ENCODE measurements at places on chromosomes 6 and 20.
A peak's percentile ranks its signal among the peaks of the same experiment; 100 is the strongest.

- DNase-seq: no peak
These were observed 11.2 kb upstream of the MRPS18A start for GRCh38 chr6:43698584-43699349.

GRCh38 chr20:39855056-39855455 lies 834.0 kb downstream of the MAFB start:
- DNase-seq: no peak

DNA sequence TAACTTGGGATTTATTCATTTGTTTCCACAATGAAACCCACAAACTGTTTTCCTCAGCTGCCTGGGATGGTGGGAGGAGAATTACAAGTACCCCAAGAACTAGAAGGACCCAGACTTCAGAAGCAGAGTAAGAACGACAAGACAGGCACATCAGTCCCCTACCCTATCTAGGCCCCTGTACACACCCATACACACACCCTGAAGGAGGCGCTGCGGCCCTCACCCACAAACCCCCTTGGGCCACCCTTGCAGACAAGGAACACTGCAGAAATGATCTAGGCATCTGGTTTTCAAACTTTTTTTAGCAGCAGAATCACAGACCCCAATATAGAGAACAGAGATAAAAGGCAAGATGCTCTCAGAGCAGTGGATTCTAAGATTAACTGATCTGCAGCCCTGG lies 55.0 kb downstream of the TRERF1 start:
- DNase-seq: no peak

- DNase-seq: peak; percentile 52
These were observed 728 bp downstream of the ITPR3 start for GRCh38 chr6:33621711-33622388.

GRCh38 chr6:52325695-52326471 lies 36.1 kb upstream of the PAQR8 start:
- DNase-seq: no peak

GRCh38 chr6:13709689-13710551 lies 1.7 kb downstream of the RANBP9 start:
- DNase-seq: peak; percentile 18

- no peak for DNase-seq
These were observed 736.6 kb downstream of the KIF16B start for GRCh38 chr20:15836634-15837033.

- DNase-seq: no peak
These were observed 207.1 kb upstream of the POU3F2 start for GRCh38 chr6:98627129-98627775.

GRCh38 chr6:54958446-54958845 lies 111.9 kb downstream of the FAM83B start:
- DNase-seq: no peak

GRCh38 chr20:44412402-44413144 lies 57.1 kb downstream of the HNF4A start:
- no peak for DNase-seq

DNA sequence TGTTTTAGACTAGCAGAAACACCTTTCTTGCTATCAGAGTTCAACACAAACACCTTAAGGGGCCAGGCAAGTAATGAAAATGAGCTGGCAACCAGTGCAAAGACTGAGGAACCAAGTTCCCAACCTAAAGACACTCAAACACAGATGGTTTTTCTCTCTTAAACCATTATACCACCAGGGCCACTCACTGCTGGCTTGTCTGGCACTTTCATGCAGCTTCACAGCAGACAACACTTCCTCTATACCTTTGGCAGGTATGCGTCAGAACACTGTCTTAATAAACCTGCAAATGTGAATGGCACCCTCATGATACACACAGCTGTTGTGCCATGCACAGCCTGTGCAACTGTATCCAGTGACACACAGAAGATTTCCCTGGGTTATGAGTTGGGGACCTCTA lies 41.6 kb downstream of the NFATC2 start:
- no peak for DNase-seq

DNA sequence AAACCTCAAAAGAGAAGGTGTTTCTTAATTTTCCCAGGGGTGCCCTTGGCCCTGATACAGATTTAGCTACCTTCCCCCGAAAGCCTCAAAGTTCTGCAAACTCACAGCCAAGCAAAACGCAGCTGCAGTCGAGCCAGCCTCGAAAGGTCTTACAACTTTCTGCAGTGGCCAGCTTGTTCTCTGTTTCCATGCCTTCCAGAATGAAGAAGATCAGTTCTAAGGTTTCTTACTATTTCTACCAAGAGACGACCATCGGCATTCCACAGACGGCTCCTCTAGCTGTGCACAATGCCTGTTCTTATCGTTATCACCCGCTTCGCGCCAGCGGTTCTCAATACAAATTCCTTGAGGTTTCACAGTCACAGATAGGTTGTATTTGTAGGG lies 28.5 kb upstream of the CCR6 start:
- DNase-seq: no peak

DNA sequence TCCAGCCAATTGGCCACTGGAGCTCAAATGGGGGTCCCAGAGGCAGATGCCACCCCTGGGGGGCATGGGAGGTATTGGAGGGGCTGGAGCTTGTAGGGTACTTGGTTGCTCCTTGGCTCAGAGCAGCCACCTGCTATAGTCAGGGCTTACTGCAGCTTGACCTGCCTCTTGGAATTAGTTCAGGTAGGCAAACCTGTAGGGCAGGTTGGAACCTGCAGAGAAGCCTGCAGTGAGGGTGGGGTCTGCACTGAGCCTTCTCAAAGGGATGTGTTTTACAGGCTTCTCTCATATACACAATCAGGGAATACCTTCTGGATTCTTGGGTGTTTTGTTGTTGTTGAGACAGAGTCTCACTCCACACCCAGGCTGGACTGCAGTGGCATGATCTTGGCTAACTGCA lies 94.2 kb upstream of the MYL9 start:
- no peak for DNase-seq

DNA sequence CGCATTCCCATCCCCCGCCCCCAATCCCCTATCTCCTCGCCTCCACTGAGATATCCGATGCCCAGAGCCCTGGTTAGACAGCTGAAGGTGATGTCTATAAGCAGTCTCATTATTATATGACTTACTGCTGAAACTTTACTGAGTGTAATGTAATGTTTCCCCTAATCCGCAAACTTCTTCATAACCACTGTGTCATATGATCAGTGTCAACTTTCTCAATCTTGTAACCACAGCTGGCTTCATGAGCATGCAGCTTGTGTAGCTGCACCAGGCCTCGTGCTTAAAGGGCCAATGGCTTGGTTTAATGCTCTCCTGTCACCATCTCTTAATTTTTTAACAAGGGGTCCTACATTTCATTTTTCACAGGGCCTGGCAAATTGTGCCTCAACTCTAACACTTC lies 8.1 kb downstream of the ASIP start:
- no peak for DNase-seq

GRCh38 chr6:66655420-66655819 lies 948.4 kb upstream of the EYS start:
- no peak for DNase-seq

- no peak for DNase-seq
These were observed 350.3 kb upstream of the KCNQ5 start for GRCh38 chr6:72271531-72271930.

DNA sequence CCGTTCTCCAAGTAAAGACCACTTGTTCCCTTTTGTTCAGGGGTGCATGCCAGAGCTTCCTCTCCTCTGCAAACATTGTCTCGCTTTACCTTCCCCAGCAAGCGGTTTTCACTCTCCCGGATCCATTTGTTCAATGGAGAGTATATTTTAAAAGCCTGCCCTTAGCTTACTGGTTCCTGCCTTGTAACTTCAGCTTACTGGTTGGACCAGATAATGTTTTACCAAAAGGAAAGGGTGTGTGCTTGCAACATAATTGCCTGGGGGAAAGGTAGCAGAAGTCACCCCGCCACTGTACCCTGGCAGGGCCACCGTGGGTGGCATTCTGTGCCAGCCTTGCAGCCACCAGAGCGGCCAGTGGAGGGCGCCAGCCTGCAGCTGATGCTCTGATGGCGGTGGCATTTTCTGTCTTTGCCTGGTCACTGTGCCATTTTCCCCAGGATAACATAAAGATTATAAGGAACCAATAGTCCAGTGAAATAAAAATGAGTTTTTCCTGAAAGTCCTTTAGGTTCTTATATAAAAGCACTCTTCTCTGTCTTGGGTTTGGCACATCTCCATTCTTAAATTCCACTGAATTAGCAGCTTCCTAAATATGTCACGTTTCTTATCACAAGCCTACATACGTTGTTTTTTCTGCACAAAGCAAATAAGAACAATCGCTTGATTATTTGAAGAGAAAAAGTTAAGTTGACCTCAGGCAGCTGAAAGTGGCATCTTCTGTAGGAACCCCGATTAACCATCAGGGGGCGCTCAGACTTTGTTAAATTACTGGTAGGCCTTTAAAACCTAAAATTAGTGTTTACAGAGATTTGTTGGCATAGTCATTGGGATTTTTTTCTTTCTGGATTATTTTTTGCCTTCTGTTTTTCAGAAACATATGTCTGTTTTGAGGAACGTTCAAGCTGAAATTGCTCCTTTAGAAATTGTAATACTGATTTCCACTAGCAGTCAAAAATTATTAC lies 67.4 kb upstream of the XRN2 start:
- DNase-seq: peak; percentile 65

DNA sequence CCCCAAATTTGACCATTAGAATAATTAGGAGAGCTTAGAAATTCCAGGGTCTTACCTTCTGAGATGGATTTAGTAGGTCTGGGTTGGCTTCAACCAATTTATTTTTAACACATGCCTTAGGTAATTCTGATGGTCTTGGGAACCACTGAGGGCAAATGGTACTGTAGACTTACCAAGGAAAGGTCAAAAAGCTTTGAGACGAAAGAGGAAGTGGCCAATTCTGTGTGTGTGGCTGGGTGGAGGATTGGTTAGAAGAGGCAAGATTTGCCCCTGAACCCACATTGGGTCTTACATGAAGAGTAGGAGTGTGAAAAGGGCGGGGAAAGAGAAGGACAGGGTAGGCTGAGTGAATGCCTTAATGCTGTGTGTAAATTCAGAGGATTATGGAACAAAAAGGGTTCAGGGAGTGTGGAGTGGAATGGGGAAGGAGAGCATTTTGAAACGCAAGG lies 2.7 kb downstream of the ITCH start:
- no peak for DNase-seq

DNA sequence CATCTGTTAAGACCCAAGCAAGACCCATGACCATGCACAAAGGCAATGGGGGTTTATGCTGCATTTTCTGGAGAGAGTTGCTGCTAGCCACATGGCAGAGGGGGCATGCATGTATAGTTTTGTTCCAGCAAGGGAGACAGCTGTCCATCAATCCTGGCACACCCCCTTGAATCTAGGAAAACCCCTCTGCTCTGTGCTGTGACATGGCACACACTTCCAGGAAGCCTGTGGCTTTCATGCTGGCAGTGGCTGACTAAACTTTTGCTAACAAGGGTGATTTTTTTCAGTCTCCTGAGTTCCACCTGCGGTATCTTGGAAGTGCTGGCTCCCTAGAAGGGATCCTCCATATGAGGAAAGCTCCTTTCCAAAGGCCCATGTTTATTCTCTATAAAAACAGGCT lies 9.1 kb upstream of the CST4 start:
- no peak for DNase-seq

GRCh38 chr6:64520050-64520449 lies 884.4 kb downstream of the PHF3 start:
- DNase-seq: peak; percentile 86

GRCh38 chr20:21355981-21356380 lies 41.3 kb downstream of the NKX2-4 start:
- DNase-seq: no peak

GRCh38 chr6:142943711-142944123 lies 1.3 kb downstream of the HIVEP2 start:
- DNase-seq: peak; percentile 11

DNA sequence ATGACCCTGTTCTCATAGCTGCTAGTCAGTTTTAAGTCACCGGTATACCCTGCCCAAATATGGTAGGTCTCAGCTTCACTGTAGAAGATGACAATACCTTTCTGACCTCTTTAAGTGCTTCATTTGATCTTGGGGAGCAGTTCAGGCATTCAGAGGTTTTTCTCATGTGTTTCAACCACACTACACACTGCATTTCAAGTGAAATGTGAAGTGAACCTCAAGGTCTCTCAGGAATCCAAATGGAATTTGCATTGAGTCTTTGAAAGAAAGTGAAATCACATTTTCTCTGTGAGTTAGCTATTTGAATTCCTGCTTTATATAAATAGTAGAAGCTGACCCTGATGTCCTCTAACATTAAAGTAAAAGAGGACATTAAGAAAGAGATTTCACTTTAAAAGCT lies 461.6 kb downstream of the ADGRB3 start:
- peak; percentile 25 for DNase-seq

GRCh38 chr20:24694157-24694726 lies 224.8 kb downstream of the SYNDIG1 start:
- DNase-seq: no peak

GRCh38 chr6:102525336-102525735 lies 1131.8 kb downstream of the GRIK2 start:
- DNase-seq: no peak

GRCh38 chr6:131130554-131130940 lies 4.7 kb upstream of the AKAP7 start:
- peak; percentile 41 for DNase-seq

GRCh38 chr20:57078116-57078515 lies 188.3 kb downstream of the BMP7 start:
- DNase-seq: no peak

DNA sequence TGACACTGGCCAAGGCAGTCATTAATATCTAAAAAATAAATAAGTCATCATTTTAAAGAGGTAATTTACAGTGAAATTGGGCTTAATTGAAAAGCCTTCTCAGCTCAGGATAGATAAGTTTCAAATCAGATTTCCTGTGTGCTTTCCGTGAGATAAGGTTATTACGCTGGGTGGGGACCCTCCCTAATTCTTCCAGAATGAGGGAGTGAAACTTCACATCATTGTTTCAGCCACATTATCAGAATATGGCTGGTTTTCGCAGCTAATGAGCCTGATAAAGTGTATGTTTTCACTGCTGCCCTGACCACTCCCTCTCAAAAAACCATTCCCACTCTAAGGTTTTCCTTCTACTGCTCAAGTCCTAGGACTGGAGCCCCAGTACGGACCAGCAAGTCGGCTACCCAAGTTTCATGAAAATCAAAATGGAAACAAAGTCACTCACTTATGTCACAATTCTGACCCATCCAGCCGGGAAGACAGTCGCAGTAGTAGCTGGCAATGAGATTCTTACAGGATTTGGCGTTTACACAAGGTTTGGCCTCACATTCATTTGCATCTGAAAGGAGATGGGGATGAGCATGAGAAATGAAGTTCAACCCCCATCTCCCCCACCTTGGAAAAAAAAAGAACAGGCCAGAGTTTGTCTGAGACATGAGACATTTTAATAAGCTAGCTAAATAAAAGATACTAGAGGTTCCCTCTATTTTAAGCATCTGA lies 24.6 kb downstream of the JAG1 start:
- no peak for DNase-seq

DNA sequence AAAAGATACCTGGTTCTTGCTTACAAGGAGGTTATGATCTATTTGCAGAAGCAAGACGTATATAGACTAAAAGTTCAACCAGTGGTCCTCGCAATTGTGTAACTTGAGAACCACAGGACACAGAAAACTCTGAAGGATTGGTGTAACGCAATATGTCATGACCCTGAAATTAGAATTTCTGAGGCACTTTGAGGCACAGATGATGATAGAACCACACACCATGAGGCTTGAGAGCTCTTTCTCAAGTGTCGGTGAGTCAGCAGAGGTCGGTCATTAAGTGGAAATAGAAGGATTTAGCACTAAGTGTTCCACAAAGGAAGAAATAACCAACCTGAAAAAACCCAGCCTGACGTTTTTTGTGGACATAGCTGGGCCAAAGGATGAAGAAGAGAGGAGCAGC lies 15.3 kb upstream of the CCN2 start:
- DNase-seq: no peak

GRCh38 chr20:14344746-14345145 lies 7.3 kb upstream of the FLRT3 start:
- DNase-seq: no peak

- DNase-seq: peak; percentile 85
These were observed 8.2 kb upstream of the CEP250 start for GRCh38 chr20:35447082-35447789.

Measured in ACHN (cell line).